Activated naive CD8-positive, alpha-beta T cell treated with anti-CD3 and anti-CD28 coated beads, Interleukin-2, amount 10 ng/mL, durations not matched to agents 7 days and 5 days (primary cell): ENCODE measurements at places on chromosomes 3 and 15. TPM values are rescaled to one million over a fixed set of nuclear protein-coding genes. Genes with fewer than 3 reads are reported as not detected.

DNA sequence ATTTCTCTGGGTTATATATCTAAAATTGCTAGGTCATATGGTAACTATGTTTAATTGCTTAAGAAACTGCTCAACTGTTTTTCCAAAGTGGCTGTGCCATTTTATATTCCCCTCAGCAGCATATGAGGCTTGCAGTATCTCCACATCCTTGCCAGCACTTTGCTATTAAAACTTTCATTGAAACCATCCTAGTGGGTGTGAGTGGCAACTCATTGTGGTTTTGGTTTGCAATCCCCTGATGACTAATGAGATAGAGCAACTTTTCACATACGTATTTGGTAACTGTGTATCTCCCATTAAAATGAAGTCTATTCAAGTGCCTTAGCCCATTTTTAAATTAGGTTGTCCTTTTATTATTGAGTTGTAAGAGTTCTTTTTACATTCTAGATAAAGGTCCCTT is 17.3 kb downstream of the KPNA1 start:
- DNase-seq = no peak
- H3K27me3 ChIP-seq = no peaks in the 10 kb centered on the region
- H3K36me3 ChIP-seq = peaks cover 26% of the 10 kb centered on the region
- H3K4me1 ChIP-seq = peaks cover 30% of the 10 kb centered on the region
- no peak overlapping the region for H3K27ac ChIP-seq

DNA sequence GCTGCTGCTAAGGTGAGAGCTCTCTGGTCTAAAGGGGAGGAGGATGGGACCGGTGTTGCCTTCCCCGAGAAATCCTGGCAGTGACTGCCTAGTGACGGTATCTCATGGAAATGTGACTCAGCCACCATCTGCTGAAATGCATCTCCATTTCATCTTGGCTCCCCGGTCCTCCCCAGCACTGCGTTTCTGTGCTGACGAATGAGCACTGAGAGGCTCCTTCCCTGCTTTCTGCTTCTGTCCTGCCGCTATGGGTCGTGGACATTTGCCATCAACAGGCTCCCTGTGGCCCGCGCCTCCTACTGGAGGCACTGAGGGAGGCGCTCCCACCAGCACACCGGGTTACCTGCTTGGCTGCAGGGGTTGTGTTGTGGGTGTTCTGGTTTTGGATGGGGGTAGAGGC is 13.5 kb upstream of the SEC13 start:
- no peak overlapping the region for H3K4me3 ChIP-seq
- peaks cover 9% of the 10 kb centered on the region for H3K27me3 ChIP-seq
- H3K4me1 ChIP-seq = peaks cover 42% of the 10 kb centered on the region
- H3K36me3 ChIP-seq = no peaks in the 10 kb centered on the region
- no peak for DNase-seq
- H3K27ac ChIP-seq = no peak overlapping the region

DNA sequence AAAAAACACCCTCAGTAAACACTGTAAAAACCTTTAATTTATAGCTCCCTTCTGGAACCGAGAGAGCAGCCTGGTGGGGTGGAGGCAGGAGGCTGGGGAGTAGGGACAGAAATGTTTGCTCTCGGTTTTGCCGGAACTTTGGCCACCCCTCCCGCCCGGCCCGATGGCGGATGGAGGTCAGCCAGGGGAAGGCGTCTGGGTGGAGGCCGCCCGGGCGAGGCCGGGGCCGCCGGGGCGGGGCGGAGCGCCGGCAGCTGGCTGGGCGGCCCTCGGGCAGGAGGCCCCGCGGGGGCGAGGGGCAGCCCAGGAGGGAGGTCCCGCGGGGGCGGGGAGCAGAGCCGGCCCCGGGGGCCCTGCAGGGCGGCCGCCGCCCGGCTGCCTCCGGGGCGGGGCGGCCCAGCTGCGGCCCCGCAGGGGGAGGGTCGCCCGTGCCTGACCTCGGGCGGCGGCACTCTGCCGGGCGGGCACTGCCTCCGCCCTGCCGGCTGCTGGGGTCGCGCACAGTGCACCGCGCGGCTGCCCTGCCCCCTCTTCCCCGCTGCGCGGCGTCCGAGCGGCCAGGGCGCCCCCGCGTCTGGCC is 829 bp upstream of the SKIL start:
- peaks cover 23% of the 10 kb centered on the region for H3K4me1 ChIP-seq
- peaks cover 9% of the 10 kb centered on the region for H3K36me3 ChIP-seq
- H3K27me3 ChIP-seq = peaks cover 8% of the 10 kb centered on the region
- peak overlapping the region; percentile 53 for H3K4me3 ChIP-seq
- H3K27ac ChIP-seq = peak overlapping the region; percentile 67

GRCh38 chr3:59339818-59340217 is 290.0 kb upstream of the CFAP20DC start:
- DNase-seq = no peak
- H3K27ac ChIP-seq = no peak overlapping the region
- H3K27me3 ChIP-seq = no peaks in the 10 kb centered on the region
- H3K4me3 ChIP-seq = no peak overlapping the region
- H3K4me1 ChIP-seq = peaks cover 4% of the 10 kb centered on the region

GRCh38 chr3:177284383-177284881 is 87.2 kb upstream of the TBL1XR1 start:
- peaks cover 10% of the 10 kb centered on the region for H3K36me3 ChIP-seq
- peak overlapping the region; percentile 80 for H3K27ac ChIP-seq
- peak overlapping the region; percentile 49 for H3K4me3 ChIP-seq
- DNase-seq = peak; percentile 42
- H3K4me1 ChIP-seq = peaks cover 24% of the 10 kb centered on the region
- no peaks in the 10 kb centered on the region for H3K27me3 ChIP-seq

COL6A5 gene
- total RNA-seq = not detected

DNA sequence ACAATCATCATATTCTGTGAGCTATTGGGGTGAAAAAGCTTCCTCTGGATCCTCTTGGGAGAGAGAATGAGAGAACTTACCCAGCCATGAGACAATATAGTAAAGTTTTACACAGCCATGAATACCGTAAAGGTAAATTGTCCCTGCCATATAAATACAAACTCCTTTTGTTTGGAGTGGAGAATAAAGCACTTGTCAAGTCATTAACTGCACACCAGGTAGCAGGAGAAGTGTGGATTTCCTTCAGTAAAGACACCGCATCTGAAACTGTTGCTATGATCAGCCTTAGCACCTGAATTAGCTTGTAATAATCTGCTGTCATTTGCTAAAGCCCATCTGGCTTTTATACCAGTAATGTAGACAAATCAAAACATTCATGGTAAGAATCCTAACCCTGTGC is 336.6 kb upstream of the SLCO3A1 start:
- H3K4me1 ChIP-seq = peaks cover 31% of the 10 kb centered on the region
- H3K27ac ChIP-seq = no peak overlapping the region
- H3K36me3 ChIP-seq = peaks cover 28% of the 10 kb centered on the region
- no peaks in the 10 kb centered on the region for H3K27me3 ChIP-seq
- DNase-seq = no peak

TF gene
- total RNA-seq = 0.97 TPM

GRCh38 chr3:101884776-101885175 is 35.5 kb downstream of the NFKBIZ start:
- peaks cover 1% of the 10 kb centered on the region for H3K4me1 ChIP-seq
- no peak overlapping the region for H3K4me3 ChIP-seq
- H3K36me3 ChIP-seq = peaks cover 5% of the 10 kb centered on the region
- no peaks in the 10 kb centered on the region for H3K27me3 ChIP-seq
- no peak overlapping the region for H3K27ac ChIP-seq
- no peak for DNase-seq

PPIP5K1 gene
- 36.8 TPM for total RNA-seq

CCDC71 gene
- 27.5 TPM for total RNA-seq

DNA sequence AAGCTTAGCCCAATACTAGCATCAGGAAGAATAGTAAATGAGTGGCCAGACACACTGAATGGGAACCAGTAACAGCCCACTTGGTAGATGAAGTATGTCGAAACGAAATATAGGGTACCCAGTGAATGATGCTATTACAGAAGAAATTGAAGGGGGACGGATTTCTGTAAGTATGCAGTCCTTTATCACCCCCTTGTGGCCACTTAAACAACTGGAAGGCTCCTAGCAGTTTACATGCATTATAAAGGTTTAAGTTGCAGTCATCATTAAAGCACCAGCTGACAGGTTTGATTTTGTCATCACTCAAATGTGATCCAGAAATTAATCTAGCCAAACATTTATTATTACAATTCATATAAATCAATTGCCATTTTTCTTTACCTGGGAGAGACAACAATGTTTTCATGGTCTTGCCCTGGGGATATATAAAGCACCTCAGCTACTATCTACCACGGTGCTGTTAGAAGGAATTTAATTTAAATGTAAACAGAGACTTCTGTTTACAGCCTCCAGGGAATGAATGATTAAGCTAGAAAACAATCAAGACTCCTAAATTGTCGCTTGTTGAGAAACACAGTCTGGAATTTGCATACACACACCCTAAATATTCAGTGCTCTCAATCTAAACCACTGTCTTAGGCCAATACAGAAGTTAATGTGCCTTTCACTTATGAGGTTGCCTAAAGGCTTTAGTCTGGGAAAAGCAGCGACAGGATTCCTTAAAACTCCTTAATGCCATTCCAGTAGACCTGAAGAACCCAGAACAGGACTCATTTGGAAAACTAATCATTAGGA is 7.8 kb downstream of the EIF1B start:
- peaks cover 5% of the 10 kb centered on the region for H3K4me1 ChIP-seq
- peaks cover 8% of the 10 kb centered on the region for H3K36me3 ChIP-seq
- H3K27me3 ChIP-seq = no peaks in the 10 kb centered on the region
- no peak for DNase-seq
- H3K4me3 ChIP-seq = no peak overlapping the region
- no peak overlapping the region for H3K27ac ChIP-seq

GRCh38 chr3:126084768-126085180 is 850 bp upstream of the SLC41A3 start:
- no peaks in the 10 kb centered on the region for H3K27me3 ChIP-seq
- H3K4me3 ChIP-seq = peak overlapping the region; percentile 74
- peaks cover 19% of the 10 kb centered on the region for H3K4me1 ChIP-seq
- H3K36me3 ChIP-seq = peaks cover 7% of the 10 kb centered on the region
- DNase-seq = no peak
- peak overlapping the region; percentile 58 for H3K27ac ChIP-seq

DNA sequence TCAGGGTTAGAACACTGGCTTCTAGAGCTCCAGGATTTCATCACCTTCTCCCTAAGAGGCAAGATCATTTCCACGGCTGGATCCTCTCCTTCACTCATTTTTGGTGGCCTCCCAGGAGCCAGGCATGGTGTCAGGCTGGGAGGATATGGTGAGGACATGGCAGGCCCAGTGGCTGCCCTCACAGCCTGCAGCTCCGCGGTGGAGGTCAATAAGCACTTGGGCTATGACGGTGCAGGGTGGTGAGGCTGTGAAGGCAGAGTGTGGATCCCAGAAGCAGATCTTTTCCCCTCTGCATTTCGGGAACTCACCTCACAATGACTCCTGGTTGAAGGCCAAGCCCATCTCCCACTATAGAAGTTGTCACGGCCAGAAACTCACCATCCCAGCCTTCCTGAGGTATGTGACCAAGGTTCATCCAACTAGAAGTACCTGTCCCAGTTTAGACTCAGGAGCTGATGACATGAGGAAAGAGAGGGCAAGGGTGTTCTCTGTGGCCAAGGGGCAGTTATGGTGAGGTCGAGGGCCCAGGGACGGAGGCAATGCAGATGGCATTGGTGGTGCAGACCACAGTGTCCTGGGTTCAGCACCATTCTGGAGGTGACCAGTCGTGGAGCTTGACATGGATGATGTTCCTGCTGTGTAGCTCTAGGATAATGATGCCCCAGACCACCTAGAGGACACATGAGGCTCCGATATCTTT is 100.1 kb upstream of the SMAD3 start:
- no peaks in the 10 kb centered on the region for H3K4me1 ChIP-seq
- peaks cover 4% of the 10 kb centered on the region for H3K27me3 ChIP-seq
- H3K4me3 ChIP-seq = no peak overlapping the region
- no peak overlapping the region for H3K27ac ChIP-seq

MYEF2 gene
- total RNA-seq = 34.5 TPM

B3GNT5 gene
- total RNA-seq = 0.61 TPM

DNA sequence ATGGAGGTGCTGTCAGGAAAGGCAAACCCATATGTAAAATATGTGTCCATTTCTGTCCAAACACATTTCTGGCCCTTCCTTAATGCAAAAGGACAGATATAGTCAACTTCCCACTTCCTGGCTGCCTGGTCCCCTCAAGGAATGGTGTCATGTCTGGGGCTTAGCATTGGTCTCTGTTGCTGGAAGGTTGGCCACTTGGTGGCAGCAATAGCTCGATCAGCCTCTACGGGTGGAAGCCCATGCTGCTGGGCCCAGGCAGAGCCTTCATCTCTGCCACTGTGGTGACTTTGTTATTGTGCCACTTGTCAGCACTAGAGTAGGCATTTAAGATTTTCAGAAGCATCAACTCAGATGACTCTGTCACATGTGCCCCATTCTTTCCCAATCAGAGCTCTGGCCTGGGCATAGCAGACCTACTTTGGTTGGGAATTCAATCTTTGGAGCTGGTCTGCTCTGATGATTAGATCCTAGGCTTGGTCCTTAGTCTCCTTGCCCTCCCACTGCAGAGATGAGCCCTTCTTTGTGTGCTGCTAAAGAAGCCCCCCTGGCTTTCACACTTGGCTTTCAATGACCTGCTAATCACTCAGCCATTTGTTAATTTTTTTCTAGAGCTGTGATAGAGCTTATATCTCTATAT is 51.0 kb upstream of the SPSB4 start:
- DNase-seq = peak; percentile 62
- H3K4me3 ChIP-seq = no peak overlapping the region
- H3K4me1 ChIP-seq = peaks cover 5% of the 10 kb centered on the region
- H3K27ac ChIP-seq = no peak overlapping the region

DNA sequence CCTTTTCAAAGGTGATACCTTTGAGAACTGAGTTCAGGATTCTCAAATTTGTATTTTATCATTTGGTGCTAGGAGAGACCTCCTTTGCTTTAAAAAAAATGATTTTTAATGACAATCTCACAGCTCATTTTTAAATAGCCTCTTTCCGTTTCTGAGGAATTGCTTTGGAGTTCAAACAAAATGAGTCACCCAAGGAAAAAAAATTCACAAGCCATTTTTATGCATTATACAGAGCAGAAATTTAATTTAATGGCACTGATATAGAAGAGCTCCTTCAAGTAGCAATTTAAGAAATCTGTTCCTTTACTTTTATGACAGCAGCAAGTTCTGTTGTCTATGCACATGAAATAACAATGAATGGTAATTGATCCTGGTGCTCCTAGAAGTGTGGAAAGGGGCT is 337.9 kb upstream of the KCNMB2 start:
- H3K27me3 ChIP-seq = no peaks in the 10 kb centered on the region
- no peak overlapping the region for H3K27ac ChIP-seq
- H3K4me3 ChIP-seq = no peak overlapping the region
- peaks cover 4% of the 10 kb centered on the region for H3K4me1 ChIP-seq
- DNase-seq = no peak
- no peaks in the 10 kb centered on the region for H3K36me3 ChIP-seq

WDR93 gene
- not detected for total RNA-seq

DNA sequence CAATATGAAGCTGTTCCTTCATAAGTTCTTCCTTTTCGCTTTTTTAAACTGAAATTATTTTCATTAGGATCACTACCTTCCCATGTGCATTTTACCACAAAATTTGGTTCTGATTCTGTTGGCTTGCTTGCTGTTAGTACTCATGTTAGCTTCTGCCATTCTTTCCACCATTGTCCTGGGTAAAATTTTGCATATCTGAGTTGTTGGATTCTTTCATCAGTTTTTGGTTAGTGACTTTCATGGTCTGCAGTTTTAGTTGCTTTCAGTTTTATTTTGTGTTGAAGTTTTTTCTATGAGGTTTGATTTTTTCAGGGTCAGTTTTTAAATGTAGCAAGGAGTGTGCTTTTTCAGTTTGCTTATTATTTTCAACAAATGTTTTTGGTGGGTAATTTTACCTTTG is 71.9 kb downstream of the SMAD3 start:
- DNase-seq = no peak
- peak overlapping the region; percentile 70 for H3K27ac ChIP-seq
- H3K4me1 ChIP-seq = peaks cover 57% of the 10 kb centered on the region
- H3K36me3 ChIP-seq = peaks cover 10% of the 10 kb centered on the region

ERC2 gene
- not detected for total RNA-seq

RFT1 gene
- total RNA-seq = 27.9 TPM
